Esophagus muscularis mucosa (tissue), 4 donors: ENCODE measurements at places on chromosomes 2 and 18. TPM values are rescaled to one million over a fixed set of nuclear protein-coding genes. Genes with fewer than 3 reads are reported as not detected.
A peak's percentile ranks its signal among the peaks of the same experiment; 100 is the strongest.

DNA sequence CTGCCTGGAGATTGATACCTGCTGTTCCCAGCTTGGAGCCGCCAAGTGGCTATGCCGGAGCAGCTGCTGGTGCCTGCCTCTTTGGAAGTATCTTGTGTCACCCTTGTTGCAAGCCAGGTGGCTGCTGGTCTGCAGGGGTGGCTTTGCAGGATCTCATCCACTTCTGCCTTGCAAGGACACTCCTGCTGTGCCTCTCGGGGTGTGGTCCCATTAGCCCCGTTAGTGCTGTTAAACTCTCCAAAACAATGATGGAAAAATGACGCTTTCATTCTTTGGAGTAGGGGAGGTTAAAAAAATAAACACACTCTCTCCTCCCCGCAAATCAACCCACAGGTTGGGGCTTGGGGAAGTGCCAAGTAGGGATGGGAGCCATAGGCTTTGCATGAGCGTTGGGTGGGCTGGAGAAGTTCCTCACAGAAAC is 352.8 kb downstream of the RNF144A start:
- no peaks in the 10 kb centered on the region for H3K36me3 ChIP-seq
- DNase-seq, result peak; percentile 62
- no peak overlapping the region for H3K4me3 ChIP-seq
- no peak overlapping the region for H3K27ac ChIP-seq
- peaks cover 18% of the 10 kb centered on the region for H3K27me3 ChIP-seq

DNA sequence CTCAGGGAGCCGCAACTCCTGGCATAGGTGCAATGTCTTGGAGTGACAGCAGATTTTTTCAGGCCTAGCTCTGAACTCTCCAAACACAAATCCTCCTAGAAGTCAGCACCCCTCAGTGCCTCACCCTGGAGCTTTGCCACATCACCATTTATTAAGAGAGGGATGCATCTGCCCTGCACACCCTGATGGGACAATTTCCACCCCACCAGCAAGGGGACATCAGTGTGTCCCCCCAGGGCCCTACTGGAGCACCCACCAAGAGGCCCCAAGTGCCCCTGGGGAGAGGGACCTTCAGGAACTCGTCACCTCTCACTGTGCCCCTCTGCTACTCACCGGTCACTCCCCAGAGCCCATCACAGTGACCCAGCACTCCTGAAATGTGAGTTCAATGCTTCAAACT is 144.7 kb downstream of the NDUFA10 start:
- H3K27me3 ChIP-seq, result no peaks in the 10 kb centered on the region
- H3K4me3 ChIP-seq, result no peak overlapping the region
- no peaks in the 10 kb centered on the region for H3K36me3 ChIP-seq
- no peak overlapping the region for H3K27ac ChIP-seq
- peak; percentile 74 for DNase-seq

DNA sequence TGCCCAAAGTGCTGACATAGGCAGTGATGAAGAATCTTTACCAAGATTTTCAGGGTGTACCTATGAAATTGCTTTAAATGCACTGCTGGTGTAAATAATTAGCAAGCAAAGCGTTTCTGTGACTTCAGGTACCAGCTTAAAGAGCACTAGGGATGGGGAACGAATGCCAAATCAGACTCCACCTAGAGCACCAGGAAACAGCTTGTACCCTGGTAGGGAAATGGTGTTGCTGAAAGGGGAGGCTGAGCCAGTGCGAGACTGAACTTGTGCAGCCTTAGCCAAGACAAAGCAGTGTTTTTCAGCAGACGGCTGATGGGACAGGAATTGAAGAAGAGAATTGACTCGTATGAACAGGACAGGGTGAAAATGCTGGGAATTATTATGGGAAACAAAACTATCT is 65.6 kb downstream of the TWSG1 start:
- H3K4me1 ChIP-seq, result no peaks in the 10 kb centered on the region
- DNase-seq, result no peak
- no peak overlapping the region for H3K4me3 ChIP-seq
- H3K27me3 ChIP-seq, result no peaks in the 10 kb centered on the region
- peaks cover 13% of the 10 kb centered on the region for H3K36me3 ChIP-seq
- H3K27ac ChIP-seq, result no peak overlapping the region

- peaks cover 10% of the 10 kb centered on the region for H3K4me1 ChIP-seq
- DNase-seq, result no peak
- peak overlapping the region; percentile 26 for H3K27ac ChIP-seq
- no peak overlapping the region for H3K4me3 ChIP-seq
Measured at GRCh38 chr2:216714376-216714775, 19.0 kb upstream of the IGFBP5 start.

- H3K4me3 ChIP-seq, result no peak overlapping the region
- no peaks in the 10 kb centered on the region for H3K4me1 ChIP-seq
Measured at GRCh38 chr2:65622951-65623535, 190.6 kb upstream of the SPRED2 start.

- H3K4me1 ChIP-seq, result peaks cover 8% of the 10 kb centered on the region
- peak overlapping the region; percentile 52 for H3K27ac ChIP-seq
- H3K4me3 ChIP-seq, result peak overlapping the region; percentile 17
- H3K36me3 ChIP-seq, result no peaks in the 10 kb centered on the region
- no peaks in the 10 kb centered on the region for H3K27me3 ChIP-seq
Measured at GRCh38 chr2:8004250-8004681, 677.6 kb upstream of the ID2 start.

GRCh38 chr2:102070058-102070642 is 72.4 kb upstream of the IL1R1 start:
- H3K4me3 ChIP-seq, result no peak overlapping the region
- H3K4me1 ChIP-seq, result peaks cover 28% of the 10 kb centered on the region
- peak overlapping the region; percentile 75 for H3K27ac ChIP-seq
- H3K36me3 ChIP-seq, result no peaks in the 10 kb centered on the region

- no peaks in the 10 kb centered on the region for H3K27me3 ChIP-seq
- no peak overlapping the region for H3K27ac ChIP-seq
- no peaks in the 10 kb centered on the region for H3K36me3 ChIP-seq
- DNase-seq, result no peak
- H3K4me1 ChIP-seq, result no peaks in the 10 kb centered on the region
Measured at GRCh38 chr2:241205086-241205485, 16.6 kb downstream of the ANO7 start.

- no peak for DNase-seq
- no peaks in the 10 kb centered on the region for H3K27me3 ChIP-seq
- H3K36me3 ChIP-seq, result no peaks in the 10 kb centered on the region
- H3K4me3 ChIP-seq, result no peak overlapping the region
- peaks cover 5% of the 10 kb centered on the region for H3K4me1 ChIP-seq
Measured at GRCh38 chr2:54834721-54835120, 111.3 kb downstream of the EML6 start.

- no peak overlapping the region for H3K4me3 ChIP-seq
- H3K27ac ChIP-seq, result peak overlapping the region; percentile 67
- no peaks in the 10 kb centered on the region for H3K27me3 ChIP-seq
- H3K36me3 ChIP-seq, result no peaks in the 10 kb centered on the region
- no peak for DNase-seq
Measured at GRCh38 chr2:229419158-229419557, 148.1 kb upstream of the PID1 start.

DNA sequence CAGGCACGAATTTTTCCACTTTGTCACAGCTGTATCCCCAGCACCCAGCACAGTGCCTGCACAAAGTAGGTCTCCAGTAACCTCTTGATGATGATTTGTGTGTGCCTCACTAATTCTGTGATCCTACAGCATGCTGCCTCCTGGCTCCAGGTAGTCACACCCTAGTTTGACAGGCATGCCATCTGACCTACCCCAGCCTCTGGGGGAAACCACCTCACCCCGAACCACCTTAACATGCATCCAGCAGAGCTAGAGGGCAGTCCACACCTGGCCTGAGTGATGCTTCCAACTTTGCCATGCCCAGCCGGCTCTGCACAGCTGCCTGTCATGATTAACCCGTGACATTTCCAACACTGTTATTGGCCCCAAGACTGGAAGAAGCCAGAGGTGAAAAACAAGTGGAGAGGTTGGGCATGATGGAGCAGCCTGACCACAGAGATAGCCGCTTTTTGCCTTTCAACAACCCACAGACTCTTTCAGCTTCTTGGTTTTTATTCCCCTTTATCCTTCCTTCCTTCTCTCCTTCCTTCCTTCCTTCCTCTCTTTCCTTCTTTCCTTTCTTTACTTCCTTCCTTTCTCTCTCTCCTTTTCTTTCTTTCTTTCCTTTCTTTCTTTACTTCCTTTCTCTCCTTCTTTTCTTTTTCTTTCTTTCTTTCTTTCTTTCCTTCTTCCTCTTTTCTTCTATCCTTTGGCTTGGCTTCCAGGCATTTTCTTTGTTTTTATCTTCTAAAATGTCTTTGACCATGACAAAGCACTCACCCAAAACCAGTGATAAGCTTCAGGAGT is 294.4 kb upstream of the SIX2 start:
- no peaks in the 10 kb centered on the region for H3K4me1 ChIP-seq
- no peak overlapping the region for H3K27ac ChIP-seq
- H3K4me3 ChIP-seq, result no peak overlapping the region

- no peak overlapping the region for H3K27ac ChIP-seq
- DNase-seq, result no peak
- H3K36me3 ChIP-seq, result no peaks in the 10 kb centered on the region
- no peaks in the 10 kb centered on the region for H3K27me3 ChIP-seq
Measured at GRCh38 chr2:129721846-129722245, 257.6 kb upstream of the RAB6C start.

GRCh38 chr2:422676-423435 is 135.0 kb upstream of the ALKAL2 start:
- peak; percentile 78 for DNase-seq
- H3K4me1 ChIP-seq, result no peaks in the 10 kb centered on the region
- no peak overlapping the region for H3K4me3 ChIP-seq
- H3K27ac ChIP-seq, result no peak overlapping the region
- no peaks in the 10 kb centered on the region for H3K36me3 ChIP-seq

DNA sequence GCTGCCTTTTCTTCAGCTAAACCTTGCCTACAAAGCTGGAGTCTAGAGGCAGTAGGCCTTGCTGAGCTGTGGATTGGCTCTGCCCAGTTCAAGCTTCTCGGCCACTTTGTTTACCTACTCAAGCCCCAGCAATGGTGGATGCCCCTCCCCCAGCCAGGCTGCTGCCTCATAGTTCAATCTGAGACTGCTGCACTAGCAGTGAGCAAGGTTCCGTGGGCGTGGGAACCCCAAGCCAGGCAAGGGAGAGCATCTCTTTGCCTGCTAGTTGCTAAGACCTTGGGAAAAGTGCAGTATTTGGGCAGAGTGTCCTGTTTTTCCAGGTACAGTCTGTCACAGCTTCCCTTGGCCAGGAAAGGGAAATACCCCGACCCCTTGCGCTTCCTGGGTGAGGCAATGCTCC is 68.9 kb downstream of the VAPA start:
- no peaks in the 10 kb centered on the region for H3K27me3 ChIP-seq
- no peaks in the 10 kb centered on the region for H3K36me3 ChIP-seq
- H3K27ac ChIP-seq, result no peak overlapping the region
- H3K4me1 ChIP-seq, result no peaks in the 10 kb centered on the region
- no peak overlapping the region for H3K4me3 ChIP-seq

DNA sequence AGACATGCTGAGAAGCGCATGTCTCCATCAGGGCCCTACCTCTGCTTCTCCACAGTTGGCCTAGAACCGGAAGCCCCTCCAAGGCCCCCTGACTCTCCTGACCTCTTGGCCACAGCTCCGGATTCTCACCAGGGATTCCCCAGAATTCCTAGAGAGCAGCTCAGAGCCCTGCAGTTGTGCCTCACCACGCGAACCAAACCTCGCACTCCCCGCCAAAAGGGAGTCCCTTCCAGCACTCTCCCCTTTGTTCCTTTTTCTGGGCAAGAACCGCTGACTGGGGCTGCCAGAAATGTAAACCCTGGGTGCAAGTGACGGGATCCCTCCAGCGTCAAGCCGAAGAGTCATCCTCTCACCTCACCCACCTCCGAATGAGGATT is 36.7 kb downstream of the AFF3 start:
- H3K27me3 ChIP-seq, result no peaks in the 10 kb centered on the region
- H3K36me3 ChIP-seq, result no peaks in the 10 kb centered on the region
- H3K4me1 ChIP-seq, result peaks cover 37% of the 10 kb centered on the region
- H3K4me3 ChIP-seq, result peak overlapping the region; percentile 67
- peak overlapping the region; percentile 87 for H3K27ac ChIP-seq
- DNase-seq, result peak; percentile 92

Gene ALPP
- total RNA-seq, result not detected

Gene EPC2
- 25.0 TPM for total RNA-seq

Gene TNFRSF11A
- 3.9 TPM for total RNA-seq

Gene WBP1
- total RNA-seq, result 40.7 TPM

Gene FAM237A
- not detected for total RNA-seq

Gene AQP12B
- total RNA-seq, result not detected
